Breast epithelium (tissue), 4 donors: ENCODE measurements at places on chromosomes 2 and 18. TPM values are rescaled to one million over a fixed set of nuclear protein-coding genes. Genes with fewer than 3 reads are reported as not detected.

- no peaks in the 10 kb centered on the region for H3K36me3 ChIP-seq
- no peaks in the 10 kb centered on the region for H3K27me3 ChIP-seq
- H3K4me1 ChIP-seq = no peaks in the 10 kb centered on the region
- H3K4me3 ChIP-seq = no peak overlapping the region
- no peak for DNase-seq
- no peak overlapping the region for H3K27ac ChIP-seq
Measured at GRCh38 chr2:211157211-211157610, 600.8 kb downstream of the CPS1 start.

GRCh38 chr2:223537115-223537514 is 65.0 kb downstream of the SCG2 start:
- H3K4me3 ChIP-seq = no peak overlapping the region
- DNase-seq = no peak
- H3K27me3 ChIP-seq = no peaks in the 10 kb centered on the region

GRCh38 chr2:204046145-204046544 is 109.6 kb downstream of the ICOS start:
- no peaks in the 10 kb centered on the region for H3K27me3 ChIP-seq
- no peaks in the 10 kb centered on the region for H3K4me1 ChIP-seq
- H3K36me3 ChIP-seq = no peaks in the 10 kb centered on the region
- no peak overlapping the region for H3K27ac ChIP-seq

DNA sequence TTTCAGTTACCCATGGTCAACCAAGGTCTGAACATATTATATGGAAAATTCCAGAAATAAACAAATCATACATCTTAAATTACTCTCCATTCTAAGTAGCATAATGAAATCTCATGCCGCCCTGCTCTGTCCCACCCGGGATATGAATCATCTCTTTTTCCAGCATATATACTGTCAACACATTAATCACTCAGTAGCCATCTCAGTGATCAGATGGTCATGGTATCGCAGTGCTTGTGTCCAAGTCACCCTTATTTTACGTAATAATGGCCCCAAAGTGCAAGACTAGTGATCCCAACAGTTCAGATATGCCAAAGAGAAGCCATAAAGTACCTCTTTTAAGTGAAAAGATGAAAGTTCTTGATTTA is 43.8 kb downstream of the OSBPL6 start:
- no peak overlapping the region for H3K27ac ChIP-seq
- H3K27me3 ChIP-seq = no peaks in the 10 kb centered on the region
- DNase-seq = no peak
- H3K4me3 ChIP-seq = no peak overlapping the region

DNA sequence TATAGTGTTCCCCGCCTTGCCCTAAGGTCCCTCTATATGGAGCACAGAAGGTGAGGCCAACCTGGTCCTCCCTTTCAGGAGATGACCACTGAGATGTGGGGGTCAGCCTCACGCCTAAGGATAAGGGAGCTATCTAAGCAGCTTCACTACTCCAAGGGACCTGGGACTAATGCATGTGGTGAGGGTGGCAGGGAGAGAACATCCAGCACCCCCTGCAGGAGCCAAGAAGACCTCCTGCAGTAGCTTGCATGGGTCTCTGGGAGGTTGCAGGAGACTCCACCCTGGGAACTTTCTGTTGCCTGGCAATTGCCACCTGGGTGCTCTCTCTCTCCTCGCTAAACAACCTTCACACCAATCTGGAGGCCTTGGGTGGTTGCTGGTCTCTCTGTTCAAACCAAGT is 93.0 kb upstream of the KLHL29 start:
- DNase-seq = no peak
- no peak overlapping the region for H3K4me3 ChIP-seq
- H3K27me3 ChIP-seq = no peaks in the 10 kb centered on the region
- H3K36me3 ChIP-seq = no peaks in the 10 kb centered on the region

DNA sequence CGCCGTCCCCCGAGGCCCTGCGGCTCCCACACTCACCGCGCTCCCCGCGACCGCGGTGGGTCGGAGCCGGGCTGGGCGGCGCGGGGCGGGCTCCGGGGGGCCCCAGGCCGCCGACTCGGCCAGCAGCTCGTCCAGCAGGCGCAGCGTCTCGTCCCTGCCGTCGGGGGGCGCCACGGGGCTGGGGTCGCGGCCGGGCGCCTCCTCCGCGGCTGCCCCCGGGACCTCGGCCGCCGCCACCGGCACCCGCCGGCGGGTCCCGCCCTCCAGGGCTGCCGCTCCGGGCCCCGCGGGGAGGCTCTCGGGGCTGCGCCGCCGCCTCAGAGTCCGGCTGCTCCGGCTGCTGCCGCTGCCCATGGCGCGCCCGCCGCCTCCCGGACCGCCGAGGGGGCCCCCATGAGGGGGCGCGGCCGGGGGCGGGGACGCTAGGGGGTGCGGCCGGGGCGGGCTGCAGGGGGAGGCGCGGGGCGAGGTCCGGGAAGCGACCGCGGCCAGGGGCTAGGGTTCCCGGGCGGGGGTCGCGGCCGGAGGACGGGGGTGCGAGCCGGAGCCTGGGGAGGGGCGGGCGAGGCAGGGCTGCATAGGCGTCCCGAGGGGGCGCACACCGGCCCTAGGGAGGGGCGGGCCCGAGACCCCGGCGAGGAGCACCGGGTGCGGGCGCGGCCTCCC is at the start of gene CYS1:
CYS1 (minus strand) TSS at position 542 of the 666 bp plus-strand sequence; CDS start at position 354, 188 bp downstream.
- H3K4me3 ChIP-seq = peak within 1 kb of the TSS; percentile 57
- DNase-seq = no peak

DNA sequence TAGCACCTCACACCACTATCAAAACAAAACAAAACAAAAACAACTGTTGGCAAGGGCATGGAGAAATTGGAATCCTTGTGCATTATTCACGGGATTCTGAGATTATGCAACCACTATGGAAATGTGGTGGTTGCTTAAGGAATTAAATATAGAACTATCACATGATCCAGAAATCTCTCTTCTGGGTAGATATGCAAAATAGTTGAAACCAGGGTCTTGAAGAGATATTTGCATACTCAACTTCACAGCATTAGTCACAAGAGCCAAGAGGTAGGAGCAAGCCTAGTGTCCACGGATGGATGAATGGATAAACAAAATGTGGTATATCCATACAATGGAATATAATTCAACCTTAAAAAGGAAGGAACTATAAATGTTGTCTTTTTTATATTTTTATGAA is 7.0 kb downstream of the TMEM131 start:
- DNase-seq = no peak
- H3K27ac ChIP-seq = no peak overlapping the region
- no peak overlapping the region for H3K4me3 ChIP-seq
- H3K27me3 ChIP-seq = no peaks in the 10 kb centered on the region

GRCh38 chr2:143716522-143716921 is 587.3 kb downstream of the ARHGAP15 start:
- DNase-seq = no peak
- H3K4me1 ChIP-seq = no peaks in the 10 kb centered on the region
- H3K4me3 ChIP-seq = no peak overlapping the region
- no peak overlapping the region for H3K27ac ChIP-seq
- no peaks in the 10 kb centered on the region for H3K27me3 ChIP-seq
- H3K36me3 ChIP-seq = no peaks in the 10 kb centered on the region

- no peaks in the 10 kb centered on the region for H3K36me3 ChIP-seq
- no peaks in the 10 kb centered on the region for H3K27me3 ChIP-seq
- H3K4me1 ChIP-seq = no peaks in the 10 kb centered on the region
- no peak for DNase-seq
Measured at GRCh38 chr2:78318275-78318674, 707.2 kb upstream of the REG3G start.

DNA sequence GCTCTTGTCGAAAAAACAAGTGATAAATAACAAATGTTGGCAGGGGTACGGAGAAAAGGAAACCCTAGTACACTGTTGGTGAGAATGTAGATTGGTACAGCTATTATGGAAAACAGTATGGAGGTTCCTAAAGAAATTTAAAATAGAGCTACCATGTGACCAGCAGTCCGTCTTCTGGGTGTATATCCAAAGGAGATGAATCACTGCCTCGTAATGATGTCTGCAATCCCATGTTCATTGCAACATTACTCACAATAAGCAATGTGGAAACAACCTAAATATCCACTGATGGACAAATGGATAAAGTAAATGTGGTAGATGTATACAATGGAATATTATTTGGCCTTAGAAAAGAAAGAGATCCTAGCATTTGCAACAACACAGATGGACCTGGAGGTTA is 50.6 kb downstream of the SLC16A14 start:
- no peak overlapping the region for H3K27ac ChIP-seq
- H3K27me3 ChIP-seq = no peaks in the 10 kb centered on the region
- DNase-seq = no peak
- H3K36me3 ChIP-seq = no peaks in the 10 kb centered on the region

GRCh38 chr2:136135921-136136906 is 18.3 kb upstream of the CXCR4 start:
- H3K36me3 ChIP-seq = no peaks in the 10 kb centered on the region
- H3K27ac ChIP-seq = peak overlapping the region; percentile 67
- peaks cover 7% of the 10 kb centered on the region for H3K4me1 ChIP-seq
- H3K4me3 ChIP-seq = no peak overlapping the region
- no peaks in the 10 kb centered on the region for H3K27me3 ChIP-seq
- DNase-seq = no peak

DNA sequence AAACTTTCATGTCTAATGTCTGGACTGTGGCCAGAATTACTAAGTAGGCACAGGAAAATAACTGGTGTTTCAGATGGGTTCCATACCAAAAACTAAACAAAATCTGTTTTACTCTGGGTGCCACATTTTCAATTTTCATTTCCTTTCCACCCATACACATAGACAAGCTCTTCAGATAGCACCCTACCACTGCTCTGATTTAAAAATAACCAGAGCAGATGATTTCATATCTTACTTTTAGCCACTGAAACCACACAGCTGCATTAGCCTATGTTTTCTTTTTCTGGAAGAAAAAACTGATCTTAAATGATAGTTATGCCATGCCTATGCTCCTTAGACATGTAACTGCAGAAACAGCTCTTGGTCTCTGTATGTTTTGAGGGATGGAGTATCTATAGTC is 647.6 kb downstream of the CPS1 start:
- DNase-seq = no peak
- H3K27ac ChIP-seq = no peak overlapping the region
- no peaks in the 10 kb centered on the region for H3K27me3 ChIP-seq
- H3K4me3 ChIP-seq = no peak overlapping the region
- H3K4me1 ChIP-seq = no peaks in the 10 kb centered on the region

- DNase-seq = no peak
- no peaks in the 10 kb centered on the region for H3K27me3 ChIP-seq
- no peaks in the 10 kb centered on the region for H3K4me1 ChIP-seq
Measured at GRCh38 chr2:135582383-135582782, 51.1 kb downstream of the R3HDM1 start.

DNA sequence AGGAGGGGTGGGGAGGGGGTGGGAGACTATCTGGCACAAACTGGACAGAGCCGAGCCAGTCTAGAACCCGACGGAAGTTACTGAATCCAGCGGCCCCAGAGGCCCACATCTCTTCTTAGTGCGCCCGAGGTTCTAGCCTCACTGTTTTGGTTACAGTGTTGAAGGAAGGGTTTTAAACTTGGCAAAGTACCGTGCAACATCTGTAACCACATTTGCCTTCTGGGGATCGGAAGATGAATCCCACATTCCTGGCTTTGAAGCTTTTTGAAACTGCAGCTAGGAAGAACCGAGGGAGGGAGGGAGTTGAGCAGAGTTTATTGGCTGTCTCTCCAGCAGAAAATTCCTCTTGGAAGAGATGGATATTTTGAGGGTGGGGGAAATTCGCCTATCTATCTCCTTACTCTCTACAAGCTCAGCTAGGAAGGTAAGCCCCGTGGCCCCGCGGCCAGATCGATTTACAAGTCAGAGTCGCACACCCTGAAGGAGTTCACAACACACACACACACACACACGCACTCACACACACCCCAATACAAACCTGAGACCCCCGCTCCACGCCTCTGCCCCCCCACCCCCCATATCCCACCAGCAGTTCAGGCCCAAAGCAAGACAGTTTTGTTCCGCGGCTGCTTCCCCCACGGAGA is 1.0 kb downstream of the ACVR1 start:
- H3K27me3 ChIP-seq = no peaks in the 10 kb centered on the region
- DNase-seq = no peak
- H3K4me3 ChIP-seq = peak overlapping the region; percentile 83
- H3K27ac ChIP-seq = peak overlapping the region; percentile 99
- H3K36me3 ChIP-seq = no peaks in the 10 kb centered on the region
- H3K4me1 ChIP-seq = no peaks in the 10 kb centered on the region

GRCh38 chr18:79438089-79438897 is 42.6 kb downstream of the NFATC1 start:
- no peak for DNase-seq
- no peaks in the 10 kb centered on the region for H3K36me3 ChIP-seq
- H3K4me3 ChIP-seq = no peak overlapping the region
- H3K27me3 ChIP-seq = no peaks in the 10 kb centered on the region
- no peaks in the 10 kb centered on the region for H3K4me1 ChIP-seq

GRCh38 chr2:119180892-119181291 is 22.3 kb upstream of the C1QL2 start:
- H3K4me1 ChIP-seq = no peaks in the 10 kb centered on the region
- H3K27ac ChIP-seq = peak overlapping the region; percentile 52
- H3K4me3 ChIP-seq = no peak overlapping the region

GRCh38 chr2:106869512-106870275 is 16.3 kb downstream of the ST6GAL2 start:
- H3K36me3 ChIP-seq = no peaks in the 10 kb centered on the region
- no peaks in the 10 kb centered on the region for H3K27me3 ChIP-seq
- H3K4me1 ChIP-seq = no peaks in the 10 kb centered on the region
- H3K27ac ChIP-seq = no peak overlapping the region
- H3K4me3 ChIP-seq = no peak overlapping the region
- DNase-seq = no peak

DNA sequence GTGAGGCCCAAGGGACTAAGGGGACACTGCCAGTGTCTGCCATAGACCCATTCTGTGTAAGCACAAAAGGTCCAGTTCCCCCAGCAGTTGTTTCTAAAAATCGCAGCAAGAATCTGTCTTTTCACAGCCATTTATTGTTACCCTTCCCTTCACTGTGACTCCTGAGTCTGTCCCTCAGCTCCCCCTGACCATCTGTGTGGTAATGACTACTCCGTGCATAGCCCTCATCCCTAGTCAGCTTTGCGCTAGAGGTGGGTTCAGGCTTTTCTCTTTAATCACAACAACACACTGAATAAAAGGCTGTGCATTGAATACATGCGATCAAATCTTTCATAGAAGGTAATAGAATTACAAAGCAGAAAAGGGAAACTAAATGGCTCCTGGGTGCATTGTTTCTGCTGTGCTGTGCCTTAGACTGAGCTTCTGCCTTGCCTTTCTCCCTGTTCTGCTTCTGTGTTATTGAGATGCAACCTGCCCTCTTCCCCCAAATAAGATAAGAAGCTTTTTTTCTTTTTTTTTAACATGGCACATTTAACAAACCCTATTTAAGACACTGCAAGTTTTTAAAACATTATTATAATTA is 836.0 kb upstream of the CDH2 start:
- no peaks in the 10 kb centered on the region for H3K36me3 ChIP-seq
- H3K27ac ChIP-seq = no peak overlapping the region
- no peak overlapping the region for H3K4me3 ChIP-seq
- no peak for DNase-seq

GRCh38 chr18:63837590-63837989 is 49.9 kb upstream of the SERPINB2 start:
- no peak overlapping the region for H3K4me3 ChIP-seq
- no peaks in the 10 kb centered on the region for H3K36me3 ChIP-seq
- H3K27ac ChIP-seq = no peak overlapping the region
- no peaks in the 10 kb centered on the region for H3K4me1 ChIP-seq

FOXD4L1 gene
- 0.44 TPM for total RNA-seq

CPS1 gene
- total RNA-seq = 5.2 TPM

LRP1B gene
- total RNA-seq = 29.8 TPM

UGT1A10 gene
- total RNA-seq = not detected

REG1A gene
- total RNA-seq = not detected
